Stomach (tissue), 19 donors: ENCODE measurements at places on chromosomes 7 and 10. TPM values are rescaled to one million over a fixed set of nuclear protein-coding genes. Genes with fewer than 3 reads are reported as not detected.

DNA sequence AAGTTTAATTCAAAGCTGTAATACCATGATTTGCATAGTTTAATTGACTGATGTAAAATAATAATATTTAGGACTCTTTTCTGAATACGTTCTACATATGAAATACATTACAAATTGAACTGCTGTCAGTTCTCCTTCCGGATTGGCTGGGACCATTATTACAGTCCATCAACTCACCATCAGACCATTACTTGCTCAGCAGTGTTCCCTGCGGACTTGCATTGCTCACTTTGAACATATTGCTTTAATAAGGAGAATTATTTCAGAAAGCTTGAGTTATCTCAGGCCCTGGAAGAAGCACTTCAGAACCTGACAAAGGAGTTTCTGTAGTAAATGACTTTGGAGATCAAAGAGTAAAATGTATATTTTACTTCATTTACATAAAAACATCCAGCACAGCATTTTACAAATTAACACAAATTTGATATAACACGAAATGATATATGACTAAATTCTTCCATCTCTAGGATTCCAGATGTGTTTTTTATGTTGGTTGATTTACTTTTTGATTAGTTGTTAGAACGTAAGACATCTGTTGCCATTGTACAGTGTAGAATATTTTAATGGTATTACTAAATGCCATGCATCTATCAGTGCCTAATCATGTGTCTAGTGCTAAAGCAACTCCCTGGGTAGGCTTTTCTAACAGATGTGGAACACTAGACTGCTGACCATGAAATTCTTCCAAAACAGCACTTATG lies 418.5 kb upstream of the SEMA3A start:
- DNase-seq, result no peak

- no peak for DNase-seq
These were observed 371.7 kb upstream of the PRKCQ start for GRCh38 chr10:6951732-6952131.

Gene MSMB
- total RNA-seq, result 41.6 TPM

DNA sequence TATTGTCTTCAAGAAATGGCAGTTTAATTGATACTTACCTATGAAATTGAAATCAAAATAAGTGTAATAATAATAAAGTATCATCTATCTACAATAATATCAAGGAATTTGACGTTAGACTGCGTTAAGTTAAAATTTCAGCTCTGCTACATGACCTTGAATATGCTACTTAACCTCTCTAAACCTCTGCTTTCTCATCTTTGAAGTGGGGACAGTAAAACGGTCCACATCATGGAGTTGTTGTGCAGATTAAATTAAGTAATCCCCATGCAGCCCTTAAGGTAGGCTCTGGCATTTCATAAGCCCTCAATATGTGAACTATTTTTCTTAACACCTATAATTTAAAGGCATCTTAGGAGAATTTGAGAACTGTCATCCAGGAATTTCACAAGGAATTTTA lies 252.4 kb upstream of the PHF14 start:
- no peak for DNase-seq

- no peak for DNase-seq
These were observed 15.1 kb upstream of the PRLHR start for GRCh38 chr10:118610577-118610976.

DNA sequence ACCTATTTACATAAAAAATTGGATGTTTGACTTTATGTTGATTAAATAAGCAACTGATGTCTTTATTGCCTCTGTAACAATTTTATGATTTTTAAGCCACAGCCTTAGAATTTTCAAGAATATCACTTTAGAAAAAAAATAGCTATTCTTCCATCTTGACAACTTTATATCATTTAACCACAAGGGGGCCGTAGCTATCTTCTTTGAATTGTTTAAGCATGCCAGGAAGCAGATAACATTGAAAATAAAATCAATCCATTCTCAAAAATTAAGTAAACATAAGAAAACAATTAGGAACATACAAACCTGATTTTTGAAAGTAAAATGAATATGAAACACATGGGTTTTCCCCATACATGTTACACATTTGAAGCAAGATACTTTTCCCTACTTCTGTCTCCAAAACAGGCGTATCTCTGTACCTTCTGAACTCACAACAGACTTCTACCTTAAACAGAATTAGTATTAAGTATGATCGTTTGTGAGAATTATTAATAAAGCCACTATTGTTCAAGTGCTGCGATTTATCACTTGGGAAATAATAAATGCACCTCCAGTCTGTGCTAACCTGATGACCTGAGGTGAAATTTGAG lies 209.0 kb downstream of the CACNA2D1 start:
- DNase-seq, result no peak

- no peak for DNase-seq
These were observed 142.4 kb upstream of the SAMD8 start for GRCh38 chr10:74969093-74969492.

Gene OPALIN
- total RNA-seq, result not detected

DNA sequence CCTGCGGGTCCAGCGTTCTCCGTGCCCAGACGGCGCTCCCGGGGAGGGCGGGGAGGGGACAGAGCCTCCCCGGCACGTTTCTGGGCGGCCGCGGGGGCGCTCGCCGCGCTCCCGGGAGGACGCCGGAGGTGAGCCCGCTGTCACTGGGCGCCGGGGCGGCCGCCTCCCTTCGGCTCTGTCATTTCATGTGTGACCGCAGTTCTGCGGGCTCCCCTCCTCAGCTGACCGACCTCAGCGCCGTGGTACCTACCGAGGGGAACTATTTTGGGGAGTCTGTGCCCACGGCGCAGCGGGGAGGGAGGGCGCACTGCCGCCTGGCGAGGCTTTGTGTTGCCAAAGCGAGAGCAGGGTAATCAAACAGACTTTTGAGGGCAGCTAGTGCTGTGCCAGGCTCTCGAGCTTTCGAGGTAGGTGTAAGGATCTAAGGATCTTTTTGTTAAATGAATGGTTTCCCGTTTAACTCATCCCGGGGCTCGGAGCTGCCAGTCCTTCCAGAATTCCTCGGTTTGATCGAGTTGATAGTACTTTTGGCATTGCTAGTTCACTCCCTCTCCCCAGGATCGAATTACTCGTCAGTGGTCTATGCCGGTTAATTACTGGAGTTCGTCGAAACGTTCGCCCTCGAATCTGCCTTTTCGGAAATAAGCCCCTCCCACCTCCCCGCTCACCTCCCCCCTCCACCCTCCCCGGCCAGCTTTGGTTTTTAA lies 1.9 kb downstream of the ARID5B start:
- peak; percentile 85 for DNase-seq

- DNase-seq, result peak; percentile 35
These were observed 222.6 kb downstream of the MGMT start for GRCh38 chr10:129689671-129690071.

Gene CXCL12
- 5.8 TPM for total RNA-seq

GRCh38 chr10:107059872-107060271 lies 104.6 kb downstream of the SORCS1 start:
- no peak for DNase-seq

- no peak for DNase-seq
These were observed 119.3 kb downstream of the FAM53B start for GRCh38 chr10:124624895-124625294.

DNA sequence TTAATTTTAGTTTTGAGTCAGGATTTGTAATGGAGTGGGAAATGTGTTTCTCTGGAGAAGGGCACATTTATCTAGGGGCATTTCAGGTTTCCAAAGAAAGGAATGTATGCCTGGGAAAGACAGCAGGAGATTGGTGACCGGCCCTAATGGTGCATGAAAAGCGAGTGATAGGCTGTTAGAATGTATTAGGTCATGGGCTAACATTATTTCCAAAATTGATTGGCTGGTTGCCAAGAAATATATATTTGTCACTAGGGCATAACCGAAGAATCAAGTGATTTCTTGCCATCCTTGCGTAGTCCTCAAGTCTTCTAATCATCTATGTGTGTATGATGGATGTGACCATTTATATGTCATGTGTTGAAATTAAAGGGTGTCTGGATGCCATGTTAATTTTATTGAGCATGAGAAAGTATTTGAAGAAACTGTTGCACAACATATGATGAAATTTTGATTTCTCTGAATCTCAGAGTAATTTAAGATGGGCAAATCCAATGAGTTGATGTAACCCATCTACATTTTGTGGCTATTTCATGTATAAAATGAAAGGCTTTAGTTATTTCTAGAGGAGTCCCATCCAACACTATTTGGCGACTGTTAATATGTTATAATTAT lies 248.4 kb downstream of the BMPER start:
- DNase-seq, result no peak

GRCh38 chr7:85681241-85681640 lies 494.4 kb upstream of the SEMA3D start:
- no peak for DNase-seq

DNA sequence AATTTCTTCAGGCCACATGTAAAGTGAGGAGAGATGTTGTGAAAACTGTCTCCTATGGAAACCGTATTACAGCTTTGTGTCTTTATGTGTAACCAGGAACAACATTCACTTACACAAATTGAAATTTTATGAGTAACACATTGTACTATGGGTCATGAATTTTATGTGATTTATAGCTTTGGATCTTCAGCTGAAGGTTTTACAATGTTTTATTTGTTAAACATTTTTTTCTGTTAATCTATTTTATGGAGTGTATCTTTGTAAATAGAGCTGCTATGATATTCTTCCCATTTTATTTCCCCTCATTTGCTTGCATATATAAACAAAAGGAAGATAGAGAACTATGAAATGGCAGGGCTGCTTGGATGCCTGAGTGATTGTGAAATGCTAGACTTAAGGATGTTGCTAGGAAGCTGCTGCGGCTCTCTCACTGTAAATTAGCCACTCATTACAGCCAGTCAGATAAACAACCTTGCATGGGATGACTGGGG lies 104.5 kb upstream of the PCLO start:
- DNase-seq, result no peak

DNA sequence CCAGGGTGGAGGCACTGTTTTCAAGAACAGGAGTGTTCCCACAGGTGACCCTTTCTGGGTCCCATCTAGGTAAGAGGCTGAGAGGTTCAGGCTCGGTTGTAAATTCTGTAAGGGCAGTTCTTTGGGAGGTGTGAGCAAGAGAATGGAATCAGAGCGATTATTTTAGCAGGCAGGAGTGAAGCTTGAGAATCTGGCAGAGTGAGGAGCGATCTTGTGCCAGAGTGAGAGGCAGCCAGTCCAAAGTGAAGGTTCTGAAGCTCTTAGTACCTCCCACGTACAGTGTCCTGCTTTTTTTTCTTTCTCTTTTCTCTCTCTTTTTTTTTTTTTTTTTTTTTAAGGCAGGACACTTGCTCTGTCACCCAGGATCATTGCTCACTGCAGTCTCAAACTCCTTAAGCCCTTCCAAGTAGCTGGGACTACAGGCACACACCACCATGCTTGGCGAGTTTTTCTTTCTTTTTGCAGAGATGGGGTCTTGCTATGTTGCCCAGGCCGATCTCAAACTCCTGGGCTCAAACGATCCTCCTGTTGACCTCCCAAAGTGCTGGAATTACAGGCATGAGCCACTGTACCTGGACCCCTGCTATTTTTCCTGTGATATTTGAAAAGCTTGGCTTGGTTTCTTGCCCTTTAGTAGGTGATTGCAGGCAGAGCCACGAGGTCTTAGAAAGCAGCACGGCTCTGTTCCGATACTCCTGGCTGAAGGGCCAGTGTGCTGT lies 10.9 kb downstream of the POR start:
- no peak for DNase-seq

Gene MUC3A
- 1.9 TPM for total RNA-seq

GRCh38 chr7:3065724-3066143 lies 22.1 kb upstream of the CARD11 start:
- DNase-seq, result peak; percentile 47

DNA sequence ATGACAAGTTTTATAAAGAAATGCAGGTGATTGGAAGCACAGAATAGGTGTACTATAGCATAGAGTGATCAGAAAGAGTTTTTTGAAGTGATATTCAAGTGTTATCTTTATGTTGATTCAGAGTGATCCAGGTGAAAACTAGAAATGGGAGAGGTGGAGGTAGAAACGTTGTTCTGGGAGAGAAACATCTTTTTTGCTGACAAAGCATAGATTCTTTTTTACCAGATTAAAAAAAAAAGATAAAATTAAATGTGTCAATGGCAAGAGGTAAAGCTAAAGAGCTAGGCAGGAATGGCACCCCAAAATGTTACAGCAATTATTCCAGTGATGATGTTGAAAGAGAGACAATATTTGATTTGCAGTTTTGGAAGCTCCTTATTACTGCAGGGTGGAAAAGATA lies 12.6 kb upstream of the VSTM2A start:
- DNase-seq, result no peak

- DNase-seq, result no peak
These were observed 6.5 kb downstream of the PTPRE start for GRCh38 chr10:127913368-127913759.

DNA sequence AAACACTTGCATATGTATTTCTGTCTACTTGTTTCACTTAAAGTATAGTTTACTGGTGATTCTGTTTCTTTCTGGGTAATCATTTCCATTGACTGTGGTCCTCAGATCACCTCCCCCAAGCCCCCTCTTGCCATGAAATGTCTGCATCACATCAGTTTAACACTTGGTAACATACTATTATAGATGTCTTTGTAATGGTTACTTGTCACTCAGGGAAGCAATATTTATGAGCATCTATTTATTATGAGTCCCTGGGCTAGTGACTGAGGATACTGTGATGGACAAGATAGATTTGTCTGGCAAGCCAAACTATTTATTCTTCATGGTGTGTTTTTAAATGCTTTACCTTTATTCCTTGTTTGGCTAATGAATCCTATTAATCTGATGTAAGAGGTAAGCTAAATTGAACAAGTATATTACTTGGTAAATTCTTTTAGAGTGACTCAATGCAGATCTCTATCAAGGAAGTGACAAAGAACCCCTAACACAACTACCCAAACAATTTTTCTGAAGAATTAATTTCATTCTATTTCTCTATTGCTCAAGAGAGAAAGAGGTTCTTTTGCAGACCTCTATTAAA lies 270.9 kb downstream of the RELN start:
- DNase-seq, result no peak

DNA sequence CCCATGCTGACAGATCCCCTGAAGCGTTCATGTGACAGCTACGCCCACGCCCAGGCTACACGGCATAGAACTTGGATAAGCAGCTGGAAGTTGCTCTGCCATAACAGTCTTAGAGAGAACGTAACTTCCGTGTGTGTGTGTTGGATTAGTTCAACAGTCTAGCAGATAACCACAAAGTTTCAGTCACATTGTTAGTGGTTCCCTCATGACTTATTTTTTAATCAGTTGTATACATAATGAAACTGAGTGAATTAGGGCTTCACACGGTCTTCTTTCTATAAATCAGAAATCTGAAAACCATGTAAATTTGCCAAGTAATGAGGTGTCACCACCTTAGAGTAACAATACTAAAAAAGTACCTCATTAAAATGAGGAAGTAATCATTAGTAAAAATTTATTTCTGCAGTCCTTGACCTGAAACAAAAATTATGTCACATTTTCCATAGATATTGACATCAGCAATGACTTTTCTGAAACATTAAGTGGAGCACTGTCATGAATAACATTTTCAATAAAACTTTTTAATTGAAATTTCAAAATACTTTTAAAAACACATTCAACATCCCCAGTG lies 21.7 kb upstream of the MACC1 start:
- peak; percentile 82 for DNase-seq

Gene LRRC4
- total RNA-seq, result 30.9 TPM

Gene GPR15LG
- not detected for total RNA-seq
